Pancreas (tissue), 10 donors: ENCODE measurements at places on chromosomes 6 and 20.

DNA sequence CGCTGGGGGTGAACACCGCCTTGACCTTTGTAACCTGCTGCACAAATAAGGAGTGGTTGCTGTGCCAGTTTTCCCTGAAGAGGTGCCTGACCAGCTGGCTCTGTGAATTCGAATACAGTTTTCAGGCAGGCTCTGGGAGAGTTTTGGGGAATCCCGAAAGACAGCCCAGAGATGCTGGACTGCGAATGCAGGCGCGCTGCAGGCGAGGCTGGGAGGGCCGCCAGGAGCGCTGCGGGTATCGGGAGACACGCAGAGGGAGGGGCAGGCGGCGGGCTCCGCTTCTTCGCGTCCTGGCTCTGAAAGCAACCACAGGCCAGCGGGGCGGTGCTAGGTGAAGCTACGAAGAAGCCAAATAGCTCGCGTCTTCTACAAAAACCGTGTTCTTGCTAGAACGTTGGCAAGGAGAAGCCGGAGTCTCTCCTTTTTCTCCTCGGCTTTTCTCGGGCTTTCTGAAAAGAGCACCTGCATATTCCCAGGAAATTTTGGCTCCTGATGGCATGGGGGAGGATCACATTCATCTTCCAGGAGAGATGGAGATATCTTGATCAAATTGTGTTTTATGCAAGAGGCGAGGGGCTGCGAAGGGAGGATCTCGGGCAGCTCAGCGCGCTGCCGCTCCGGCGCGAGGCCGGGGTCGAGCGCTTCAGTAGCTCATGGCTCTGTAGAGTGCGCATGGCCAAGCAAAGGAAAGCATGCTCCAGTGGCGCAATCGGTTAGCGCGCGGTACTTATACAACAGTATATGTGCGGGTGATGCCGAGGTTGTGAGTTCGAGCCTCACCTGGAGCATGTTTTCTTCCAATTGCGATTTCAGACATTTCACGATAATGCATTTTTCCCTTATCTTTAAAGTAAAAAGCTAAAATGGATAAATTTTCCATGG, 158.1 kb upstream of the ZNF184 start:
- peak; percentile 26 for DNase-seq

DNA sequence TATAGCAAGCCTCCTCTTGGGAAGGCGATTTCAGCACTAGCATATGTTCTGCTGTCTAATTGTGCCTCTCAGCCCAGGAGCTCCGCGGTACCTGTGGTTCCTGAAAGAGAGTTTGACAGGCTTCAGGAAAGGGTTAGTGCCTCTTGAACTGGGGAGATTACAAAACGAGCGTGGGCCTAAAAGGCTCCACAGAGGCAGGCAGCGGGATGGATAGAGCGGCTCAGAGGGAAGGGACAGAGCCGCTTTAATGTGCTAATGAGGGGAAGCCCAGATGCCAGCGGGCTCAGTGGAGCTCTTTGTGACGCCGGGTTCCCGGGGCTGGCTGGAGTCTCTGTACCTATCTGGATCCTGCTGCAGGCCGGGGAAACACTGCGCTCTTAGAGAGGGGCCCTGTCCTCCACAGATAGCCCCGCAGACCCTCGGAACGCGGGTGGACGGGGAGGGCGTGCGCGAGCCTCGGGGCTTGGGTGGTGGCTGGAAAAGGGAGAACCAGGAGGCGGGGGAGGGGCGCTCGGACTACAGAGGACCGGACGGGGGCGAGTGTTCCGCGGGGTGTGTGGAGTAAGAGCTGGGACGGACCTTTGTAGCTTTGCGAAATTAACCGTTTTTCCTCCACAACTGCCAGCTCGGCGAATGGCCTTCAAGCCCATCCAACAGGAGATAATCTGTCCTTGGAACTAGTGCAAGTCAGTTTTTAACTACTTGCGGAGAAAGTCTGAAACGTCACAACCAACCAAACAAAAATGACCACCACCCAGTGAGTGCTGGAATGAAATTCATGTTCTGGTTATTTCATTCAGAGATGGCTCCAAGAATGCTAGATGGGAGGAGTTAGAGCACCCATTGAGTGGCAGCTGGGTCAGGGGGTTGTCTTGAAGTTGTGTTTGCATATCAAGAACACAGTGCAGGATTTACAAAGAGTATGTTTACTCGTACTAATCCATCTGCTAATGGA, 13.0 kb downstream of the SLC35F1 start:
- peak; percentile 63 for DNase-seq

DNA sequence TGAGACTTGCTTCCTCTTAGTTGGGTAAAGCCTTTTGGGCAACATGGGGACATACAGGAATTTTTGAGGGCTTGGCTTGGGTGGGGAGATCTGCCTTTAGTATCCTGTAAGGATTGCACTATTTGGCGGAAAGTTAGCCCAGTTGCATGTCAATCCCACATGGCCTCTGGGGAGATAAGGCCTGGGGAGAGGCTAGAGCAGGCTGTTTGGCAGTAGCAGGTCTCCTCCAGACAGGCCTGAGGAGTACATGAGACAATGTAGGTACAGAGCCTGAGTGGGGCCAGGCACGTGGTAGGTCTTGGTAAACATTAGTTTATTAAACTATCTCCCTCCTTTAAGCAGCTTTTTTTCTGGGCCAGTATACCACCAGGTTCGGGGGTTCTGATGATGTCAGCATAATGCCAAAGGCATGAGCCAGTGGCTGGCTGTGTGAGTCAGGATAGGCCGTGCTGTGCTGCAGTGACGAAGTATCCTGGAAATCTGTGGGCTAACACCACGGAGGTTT, 147.9 kb downstream of the VEGFA start:
- DNase-seq, result no peak

- no peak for DNase-seq
These were observed 37.0 kb upstream of the PREX1 start for GRCh38 chr20:48864738-48865318.

DNA sequence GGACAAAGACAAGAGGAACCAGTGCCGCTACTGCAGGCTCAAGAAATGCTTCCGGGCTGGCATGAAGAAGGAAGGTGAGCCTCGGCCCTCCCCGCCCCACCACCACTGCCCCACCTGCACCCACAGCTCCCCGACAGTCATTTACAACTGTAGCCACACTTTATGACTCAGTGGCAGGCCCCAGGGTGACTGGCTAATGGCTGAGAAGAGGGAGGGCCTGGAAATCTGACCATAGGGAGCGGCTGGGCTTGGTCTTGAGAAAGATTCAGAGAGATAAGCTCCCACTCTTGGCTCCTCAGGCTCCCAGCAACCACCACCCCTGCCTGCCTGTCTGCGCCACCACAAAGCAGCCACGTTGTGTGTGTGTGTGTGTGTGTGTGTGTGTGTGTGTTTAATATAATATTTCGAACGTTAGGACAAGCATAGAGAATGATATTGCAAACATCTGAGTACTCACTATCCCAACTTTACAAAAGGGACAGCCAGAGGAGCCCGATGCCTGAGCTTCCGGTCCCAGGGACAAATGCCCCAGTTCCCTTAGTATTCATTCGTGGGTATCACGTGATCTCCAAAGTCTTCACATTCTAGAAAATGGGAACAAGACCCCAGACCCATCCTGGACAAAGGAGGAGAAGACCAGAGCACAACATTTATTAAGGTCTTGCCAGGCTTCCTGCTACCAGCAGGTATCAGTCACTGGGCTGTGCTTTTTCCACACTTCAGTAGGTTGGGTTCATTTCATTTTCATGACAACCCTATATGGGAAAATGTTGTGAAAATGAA, 52.1 kb downstream of the HNF4A start:
- no peak for DNase-seq

DNA sequence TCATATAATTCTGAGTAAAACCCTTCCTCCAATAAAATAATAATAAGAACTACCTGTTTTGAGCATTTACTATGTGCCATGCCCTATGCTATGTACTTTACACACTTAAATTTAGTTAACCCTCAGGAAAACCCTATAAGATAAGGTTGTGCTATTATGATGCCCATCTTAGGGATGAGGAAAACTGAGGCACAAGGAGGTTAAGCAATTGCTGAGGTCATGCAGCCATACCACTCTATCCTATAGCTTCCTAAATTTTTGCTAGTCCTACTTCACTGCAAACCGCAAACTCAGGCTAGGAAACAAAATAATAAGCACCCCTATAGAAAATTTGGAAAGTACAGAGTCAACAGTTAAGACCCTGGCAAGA, 38.9 kb upstream of the GFOD1 start:
- no peak for DNase-seq

DNA sequence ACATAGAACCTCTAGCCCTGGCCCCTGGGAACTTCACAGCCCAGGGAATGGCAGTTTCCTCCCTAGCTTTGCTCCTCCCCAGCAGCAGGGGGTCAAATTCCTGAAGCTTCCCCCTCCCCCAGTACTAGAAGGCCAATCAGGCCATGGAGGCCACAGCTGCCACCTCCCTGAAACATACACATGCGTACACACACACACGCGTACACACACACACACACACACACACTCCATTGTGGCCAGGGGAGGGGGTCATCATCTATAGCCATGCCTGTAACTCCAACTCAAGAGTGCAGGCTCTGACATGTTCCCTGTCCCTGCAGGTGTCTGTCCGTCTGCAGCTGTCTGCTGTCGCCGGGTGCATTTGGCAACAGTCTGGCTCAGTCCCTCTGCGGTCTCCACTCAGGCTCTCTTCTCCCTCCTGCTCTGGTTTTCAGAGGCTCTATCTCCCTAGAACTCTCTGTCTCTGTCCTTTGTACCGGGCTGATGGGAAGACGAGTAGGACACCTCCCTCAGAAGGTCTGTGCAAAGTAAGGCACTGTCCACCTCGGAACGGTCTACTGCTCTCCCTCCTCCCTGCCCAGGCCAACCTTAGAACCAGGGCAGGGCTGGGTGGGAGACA, 1.4 kb downstream of the LRFN2 start:
- DNase-seq, result no peak

GRCh38 chr6:167279766-167280446, 11.2 kb upstream of the UNC93A start:
- no peak for DNase-seq

DNA sequence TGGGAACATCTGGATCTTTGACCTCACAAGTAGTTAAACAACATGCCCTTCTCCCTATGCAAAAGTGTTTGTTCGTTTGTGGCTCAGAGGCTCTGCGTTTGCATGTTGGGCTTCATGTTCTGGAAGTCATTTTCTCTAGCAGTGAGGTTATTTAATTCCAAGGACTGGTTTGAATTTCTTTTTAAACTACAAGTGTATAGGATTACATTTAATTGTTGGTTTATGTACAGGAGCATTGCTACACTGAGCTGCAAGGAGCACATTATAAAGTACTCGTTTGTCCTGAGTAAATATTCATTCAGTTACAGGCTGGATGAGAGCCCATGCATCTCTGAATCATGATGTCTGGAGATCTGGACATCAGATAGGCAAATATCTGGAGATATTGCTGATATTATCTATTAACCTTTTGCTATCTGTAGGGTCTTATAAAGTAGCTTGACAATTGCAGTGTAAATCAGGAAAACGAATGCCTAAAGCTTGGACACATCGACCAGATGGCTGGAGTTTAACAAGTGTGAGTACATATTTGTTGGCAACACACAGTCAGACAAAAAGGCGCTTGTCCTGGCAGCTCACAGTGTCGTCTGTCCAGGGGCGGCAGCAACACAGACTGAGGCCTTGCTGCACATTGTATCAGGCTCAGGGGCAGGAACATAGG, 84.6 kb downstream of the PDE7B start:
- DNase-seq, result no peak
